ENCODE measurements at places on chromosomes 12 and 14.

DNA sequence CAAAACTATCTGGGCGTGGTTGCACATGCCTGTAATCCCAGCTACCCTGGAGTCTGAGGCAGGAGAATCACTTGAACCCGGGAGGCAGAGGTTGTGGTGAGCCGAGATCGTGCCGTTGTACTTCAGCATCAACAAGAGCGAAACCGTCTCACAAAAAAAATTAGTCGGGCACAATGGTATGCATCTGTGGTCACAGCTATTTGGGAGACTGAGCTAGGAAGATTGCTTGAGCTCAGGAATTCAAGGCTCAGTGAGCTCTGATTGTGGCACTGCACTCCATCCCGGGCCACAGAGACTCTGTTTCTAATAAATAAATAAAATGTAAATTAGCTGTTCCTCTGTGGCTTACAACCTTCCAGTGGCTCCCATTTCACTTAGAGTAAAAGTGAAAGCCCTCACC is 28.0 kb downstream of the RCOR1 start:
- DNase-seq, result no peak

DNA sequence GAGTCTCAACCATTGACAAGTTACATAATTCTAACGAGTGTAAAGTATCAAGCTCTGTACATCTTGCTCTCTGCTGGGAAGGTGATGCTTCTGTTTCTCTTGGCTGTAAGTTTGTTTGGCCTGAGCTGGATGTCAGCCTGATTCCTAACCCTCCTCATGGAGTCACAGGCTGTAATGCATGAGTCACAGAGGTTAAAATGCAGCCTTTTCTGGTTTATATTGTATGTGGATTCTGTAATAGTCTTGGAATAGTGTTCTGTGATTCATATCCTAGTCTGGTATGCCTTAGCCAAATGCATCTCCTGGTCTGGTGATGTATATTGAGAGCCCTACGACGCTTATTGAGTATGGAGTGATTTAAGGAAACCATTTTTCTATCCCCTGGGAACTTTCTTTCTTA is 104.5 kb upstream of the FRMD6 start:
- DNase-seq, result no peak

- no peak for DNase-seq
Measured at GRCh38 chr12:8840938-8841633, 18.7 kb downstream of the A2ML1 start.

DNA sequence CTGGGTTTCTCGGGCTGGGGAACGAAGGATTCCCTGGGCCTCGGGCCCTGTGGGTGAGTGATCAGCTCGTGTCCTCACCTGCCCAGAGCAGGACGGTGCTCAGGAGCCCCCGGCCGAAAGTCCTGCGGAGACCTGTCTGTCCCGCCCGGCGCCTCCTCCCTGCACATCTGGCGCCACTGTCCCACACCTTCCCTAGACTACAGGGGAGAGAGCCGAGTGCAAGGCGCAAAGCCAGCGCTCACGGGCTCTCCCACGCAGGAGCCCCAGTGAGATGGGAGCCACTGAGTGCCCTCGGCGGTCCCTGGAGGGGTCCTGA is 13.1 kb upstream of the TEX22 start:
- DNase-seq, result no peak

GRCh38 chr14:72126561-72126960 is 194.3 kb downstream of the RGS6 start:
- no peak for DNase-seq

DNA sequence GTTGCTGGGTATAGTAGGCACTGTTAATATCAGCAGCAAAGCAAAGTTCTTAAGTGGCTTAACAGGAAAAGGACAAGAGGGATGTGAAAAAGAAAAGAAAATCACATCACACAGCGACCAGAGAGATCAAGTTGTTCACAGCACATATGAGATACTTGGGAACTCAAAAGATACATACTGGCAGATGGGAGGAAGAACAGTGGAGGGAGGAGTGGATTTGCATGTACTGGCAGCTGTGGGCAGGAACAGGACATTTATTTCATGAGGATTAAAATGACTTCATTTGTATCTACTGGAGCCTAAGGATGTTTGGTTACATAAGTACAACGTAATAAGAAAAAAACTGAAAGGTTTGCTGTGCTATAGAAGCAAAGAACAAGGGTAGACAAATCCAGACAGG is 136.5 kb upstream of the IFNG-AS1 start:
- no peak for DNase-seq

GRCh38 chr12:59086126-59086525 is 165.8 kb upstream of the LRIG3 start:
- peak; percentile 42 for DNase-seq

GRCh38 chr12:75389706-75390105 is 1.2 kb upstream of the GLIPR1L2 start:
- DNase-seq, result no peak

GRCh38 chr14:30610787-30611343 is 11.3 kb upstream of the SCFD1 start:
- DNase-seq, result peak; percentile 92

Data from NCI-H1105 (cell line).